ENCODE measurements at places on chromosomes 1 and 21. TPM values are rescaled to one million over a fixed set of nuclear protein-coding genes. Genes with fewer than 3 reads are reported as not detected.

GRCh38 chr21:36115138-36115730 lies 19.6 kb upstream of the CBR3 start:
- no peak for DNase-seq

The MRPS15 gene
- total RNA-seq = 117 TPM

DNA sequence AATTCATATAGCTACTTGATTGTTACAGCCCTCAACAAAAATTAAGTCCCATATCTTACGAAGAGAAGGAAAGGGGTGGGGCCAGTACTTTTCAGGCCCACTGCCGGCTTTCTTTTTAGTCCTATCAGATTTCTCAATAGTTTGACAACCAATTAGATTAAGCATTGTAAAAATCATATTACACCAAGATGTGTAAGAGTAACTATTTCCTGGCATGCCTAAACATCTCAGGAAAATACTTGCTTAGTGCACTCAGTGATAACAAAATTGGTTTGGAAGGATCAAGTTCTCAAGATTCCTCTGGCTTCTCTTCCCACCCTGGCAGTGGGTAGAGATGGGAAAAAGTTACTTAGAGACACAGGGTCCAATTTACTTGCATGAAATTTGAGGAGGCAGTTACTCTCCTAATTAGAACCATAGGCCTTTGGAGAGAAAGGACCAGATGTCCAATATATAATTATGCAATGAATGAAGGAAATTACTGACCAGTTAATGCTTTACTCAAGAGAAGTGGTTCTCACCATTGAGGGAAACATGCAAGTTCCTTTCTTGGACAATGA lies 30.1 kb downstream of the STPG1 start:
- no peak for DNase-seq

DNA sequence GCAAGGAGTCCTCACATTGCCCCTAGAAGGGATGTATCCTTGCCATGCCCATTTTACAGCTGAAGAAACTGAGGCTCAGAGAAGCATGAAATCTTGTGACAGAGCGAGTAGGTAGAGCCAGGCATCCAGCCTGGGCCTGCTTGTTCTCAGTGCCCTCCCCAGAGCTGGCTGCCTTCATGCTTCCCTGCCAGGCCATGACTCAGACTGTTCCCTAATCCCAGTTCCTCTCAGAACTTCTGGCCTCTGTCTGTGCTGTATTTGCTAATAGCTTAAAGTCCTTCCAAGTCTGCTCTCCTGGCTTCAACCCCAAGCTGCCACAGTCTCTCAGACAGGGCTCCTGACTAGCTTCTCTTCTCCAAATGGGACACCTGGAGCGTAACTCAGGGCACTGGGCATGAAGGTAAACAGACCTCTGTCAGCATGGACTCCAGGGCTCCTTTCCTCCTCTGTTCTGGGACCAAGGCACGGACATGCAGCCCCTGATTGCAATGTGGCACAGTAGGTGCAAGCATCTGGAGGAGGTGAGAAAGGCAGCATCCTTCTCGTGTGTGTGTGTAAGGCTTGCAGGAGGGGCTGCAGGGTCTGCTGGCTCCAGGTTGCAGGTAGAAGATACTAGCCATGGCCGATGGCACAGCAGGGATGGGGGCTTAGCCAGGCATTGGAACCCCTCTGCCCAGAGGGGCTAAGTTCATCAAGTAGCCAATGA lies 122.7 kb downstream of the HMGB4 start:
- DNase-seq = no peak

GRCh38 chr21:17900281-17900989 lies 81.3 kb upstream of the C21orf91 start:
- no peak for DNase-seq

- DNase-seq = no peak
Measured at GRCh38 chr1:207878939-207879338, 32.0 kb downstream of the CD34 start.

DNA sequence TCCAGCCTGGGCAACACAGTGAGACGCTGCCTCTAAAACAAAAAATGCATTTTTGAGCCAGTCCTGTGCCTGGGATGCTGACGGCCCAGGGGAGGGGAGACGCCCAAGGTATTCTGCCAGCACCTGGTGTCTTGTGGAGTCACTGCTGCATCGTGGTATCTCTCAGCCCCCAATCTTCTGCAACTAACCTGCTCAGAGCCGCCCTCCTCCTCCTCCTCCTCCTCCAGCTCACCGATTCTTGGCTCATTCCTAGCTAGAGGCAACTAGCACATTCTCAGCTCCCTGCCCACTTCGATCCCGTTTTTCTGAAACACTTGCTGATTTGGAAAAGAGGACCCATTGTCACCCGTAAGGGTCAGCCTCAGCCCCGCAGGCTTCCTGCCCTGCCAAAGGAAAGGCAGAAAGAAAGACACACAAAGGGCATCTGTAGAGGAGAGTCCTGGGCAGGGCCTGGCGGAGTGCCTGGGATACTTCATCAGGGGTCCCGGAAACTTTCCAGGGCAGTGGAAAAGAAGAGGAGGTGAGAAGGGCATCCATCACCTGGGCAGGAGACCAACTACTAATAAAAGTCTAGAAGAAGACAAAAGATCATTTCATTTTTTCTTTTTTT lies 20.7 kb downstream of the GPR157 start:
- no peak for DNase-seq

The RIT1 gene
- 49.2 TPM for total RNA-seq

The THRAP3 gene
- 96.2 TPM for total RNA-seq

DNA sequence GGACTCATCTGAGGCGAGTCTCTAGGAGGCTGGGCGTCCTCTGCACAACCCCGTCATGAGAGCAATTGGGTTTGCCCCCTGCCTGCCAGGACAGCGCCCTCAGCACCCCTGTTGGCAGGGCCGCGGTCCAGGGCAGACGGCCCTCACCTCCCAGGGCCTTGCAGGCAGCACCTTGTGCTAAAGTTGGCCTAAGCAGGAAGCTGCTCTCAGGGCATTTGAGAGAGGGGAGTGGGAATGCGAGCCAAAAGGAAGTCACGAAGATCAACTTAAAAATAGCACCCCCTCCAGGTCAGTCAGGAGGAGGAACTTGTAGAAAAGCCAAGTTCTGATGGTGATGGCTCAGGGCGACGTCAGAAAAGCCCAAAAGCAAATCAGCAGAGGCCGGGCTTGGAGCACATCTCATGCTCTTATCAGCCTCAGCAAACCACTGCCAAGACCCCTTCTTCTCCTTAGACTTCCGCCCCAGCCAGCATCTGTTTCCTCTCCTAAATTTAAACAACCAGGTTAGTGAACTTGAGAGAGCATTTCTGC lies 12.6 kb upstream of the ADORA3 start:
- no peak for DNase-seq
